Activated gamma-delta T cell treated with anti-CD3 and anti-CD28 coated beads, Interleukin-2, amount 50 U/mL, for 16 hours (primary cell): ENCODE measurements at places on chromosomes 11 and 22.

DNA sequence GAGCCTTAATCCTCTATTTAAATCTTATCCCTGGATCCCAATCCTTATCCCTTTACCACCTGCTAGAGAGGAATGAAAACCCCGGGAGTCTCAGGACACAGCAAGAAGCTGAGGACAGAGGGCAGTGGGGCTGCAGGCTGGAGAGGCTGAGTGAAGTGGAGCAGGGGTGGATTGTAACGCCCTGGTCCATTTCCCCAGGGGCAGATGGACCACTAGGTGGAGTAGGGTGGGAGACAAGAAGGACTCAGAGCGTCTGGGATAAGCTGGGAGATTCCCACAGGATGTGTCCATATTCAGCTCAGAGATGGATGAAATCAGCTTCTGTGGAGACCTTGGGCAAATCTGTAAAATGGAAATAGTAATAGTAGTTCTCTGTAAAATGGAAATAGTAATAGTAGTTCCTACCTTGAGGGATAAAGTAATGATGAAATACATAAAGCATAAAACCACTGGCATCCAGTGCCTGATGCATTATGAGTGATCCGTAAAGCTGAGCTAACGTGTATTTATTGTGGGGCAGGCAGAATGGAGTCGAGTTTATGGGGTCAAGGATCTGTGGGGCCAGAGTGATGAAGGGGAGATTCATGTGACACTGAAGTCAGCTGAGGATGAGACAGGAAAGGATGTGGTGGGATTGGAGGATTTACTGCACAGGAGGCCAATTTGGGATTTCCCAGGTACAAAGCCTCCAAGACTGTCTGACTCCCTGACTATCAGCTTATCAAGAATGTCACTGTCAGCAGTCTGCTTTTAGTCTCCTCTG lies 1.9 kb upstream of the ROBO4 start:
- DNase-seq = no peak

- no peak for DNase-seq
Measured at GRCh38 chr11:85680897-85681296, 5.1 kb downstream of the CCDC89 start.

DNA sequence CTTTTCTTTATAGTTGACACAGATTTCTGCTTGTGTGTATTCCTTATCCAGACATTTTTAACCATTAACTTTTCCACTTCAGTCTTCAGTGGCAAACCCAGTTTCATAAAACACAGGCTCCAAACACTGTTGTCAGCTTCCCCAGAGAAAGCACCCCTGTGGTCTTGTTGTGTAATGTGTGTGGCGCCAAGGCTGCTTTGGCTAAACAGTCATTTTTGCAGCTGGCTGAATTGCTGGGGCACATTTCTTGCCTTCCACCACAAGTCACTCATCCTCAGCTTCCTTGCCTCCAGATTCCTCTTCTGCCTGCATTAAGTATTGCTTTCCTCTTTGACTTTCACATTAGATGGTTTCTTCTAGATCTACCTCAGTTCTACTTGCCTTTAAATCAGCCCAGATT lies 40.5 kb downstream of the ARHGAP1 start:
- DNase-seq = no peak

- no peak for DNase-seq
Measured at GRCh38 chr11:111006227-111006626, 239.3 kb upstream of the POU2AF2 start.

DNA sequence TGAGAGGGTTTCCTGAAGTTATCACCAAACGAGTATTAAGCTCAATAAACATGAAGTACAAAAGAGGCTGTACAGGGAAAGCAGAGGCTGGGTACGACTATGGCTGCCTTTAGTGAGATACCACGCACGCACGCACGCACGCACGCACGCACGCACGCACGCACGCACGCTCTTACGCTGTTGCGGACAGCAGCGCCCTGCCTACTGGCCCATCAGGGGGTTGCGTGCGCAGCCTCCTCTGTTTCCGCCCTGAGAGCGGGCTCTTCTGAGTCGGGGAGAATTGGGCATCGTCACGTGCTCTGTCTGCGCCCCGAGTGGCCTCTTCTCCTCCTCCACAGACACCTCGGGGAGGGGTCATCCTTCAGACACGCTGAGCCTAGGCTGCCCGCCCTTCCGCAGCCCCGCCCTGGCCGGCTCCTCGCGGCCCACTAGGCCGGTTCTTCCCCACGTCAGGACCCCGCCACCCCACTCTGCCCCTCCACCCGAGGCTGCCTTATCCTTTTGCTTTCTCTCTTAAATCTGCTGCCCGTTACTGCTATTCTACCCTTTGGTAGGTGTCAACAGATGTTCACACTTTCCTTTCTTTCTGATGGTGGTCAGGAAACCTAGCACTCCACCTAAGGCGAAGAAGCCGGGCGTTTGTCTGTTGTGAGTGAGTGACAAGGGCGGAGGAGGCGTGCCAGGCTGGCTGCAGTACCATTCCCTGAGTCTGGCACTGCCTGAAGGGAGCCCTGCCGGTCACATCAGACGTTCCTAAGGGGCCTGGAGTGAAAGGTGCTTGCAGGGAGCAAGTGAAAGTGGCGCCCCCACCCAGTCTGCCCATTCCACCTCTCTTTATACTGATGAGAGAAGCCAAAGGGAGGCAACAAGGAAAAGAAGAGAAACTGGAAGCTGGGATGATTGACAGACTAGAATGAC lies 300.4 kb upstream of the B3GAT1 start:
- DNase-seq = no peak

DNA sequence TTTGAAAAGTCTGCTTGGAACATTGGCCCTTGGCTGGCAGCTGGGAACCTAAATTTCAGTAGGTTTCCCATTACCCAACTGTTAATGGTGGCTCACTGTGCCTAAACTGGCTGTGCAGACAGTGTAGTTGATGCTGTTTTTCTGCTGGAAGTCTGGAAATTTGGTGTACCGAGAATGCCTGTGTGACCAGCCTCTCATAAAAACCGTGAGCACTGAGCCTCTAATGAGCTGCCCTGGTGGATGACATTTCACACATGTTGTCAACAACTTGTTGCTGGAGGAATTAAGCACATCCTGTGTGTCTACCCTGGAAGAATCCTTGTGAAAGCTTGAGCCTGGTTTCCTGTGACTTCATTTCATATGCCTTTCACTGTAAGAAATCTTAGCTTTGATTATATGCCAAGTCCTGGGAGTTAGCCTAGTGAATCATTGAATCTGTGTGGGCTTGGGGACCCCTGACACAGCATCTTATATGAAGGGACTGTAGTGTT lies 131.1 kb downstream of the LDLRAD3 start:
- DNase-seq = no peak

- DNase-seq = no peak
Measured at GRCh38 chr11:131579932-131580387, 209.5 kb downstream of the NTM start.

GRCh38 chr22:28006271-28006670 lies 87.2 kb upstream of the PITPNB start:
- no peak for DNase-seq

DNA sequence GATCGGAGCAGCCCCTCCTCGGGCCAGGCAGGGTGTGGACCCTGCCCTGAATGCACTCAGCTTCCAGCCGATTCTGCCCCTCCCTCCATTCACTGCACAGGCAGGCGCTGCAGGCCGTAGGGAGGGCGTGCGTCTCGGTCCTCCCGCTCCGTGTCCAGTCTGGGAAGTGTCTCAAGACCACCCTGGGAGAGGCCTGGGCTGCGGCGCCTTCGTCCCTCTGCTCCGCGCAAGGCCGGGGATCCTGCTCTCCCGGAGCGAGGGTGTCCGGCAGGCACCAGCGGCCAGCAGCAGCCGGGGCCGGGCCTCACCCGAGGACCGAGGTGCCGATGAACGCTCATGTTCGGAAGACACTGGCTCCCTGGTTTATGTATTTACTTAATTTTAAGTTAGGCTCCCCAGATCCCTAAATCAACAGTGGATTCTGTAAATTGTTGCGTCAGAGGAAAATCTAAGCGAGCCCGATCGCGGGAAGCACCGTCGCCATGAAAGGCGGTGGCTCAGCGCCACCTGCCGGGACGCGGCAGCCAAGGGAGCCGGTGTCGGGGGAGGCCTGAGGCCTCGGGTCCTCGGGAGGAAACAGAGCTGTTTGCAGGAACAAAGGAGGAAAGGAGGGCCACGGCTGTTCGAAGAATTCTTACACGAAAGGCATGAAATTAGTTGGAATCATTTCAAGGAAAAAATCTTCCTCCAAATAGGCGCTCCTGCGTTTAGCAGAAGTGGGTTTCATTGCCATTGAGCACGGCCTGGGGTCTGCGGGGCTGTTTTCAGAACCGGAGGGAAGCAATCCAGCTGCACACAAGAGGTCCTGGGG lies 195.3 kb downstream of the BRD1 start:
- DNase-seq = no peak

DNA sequence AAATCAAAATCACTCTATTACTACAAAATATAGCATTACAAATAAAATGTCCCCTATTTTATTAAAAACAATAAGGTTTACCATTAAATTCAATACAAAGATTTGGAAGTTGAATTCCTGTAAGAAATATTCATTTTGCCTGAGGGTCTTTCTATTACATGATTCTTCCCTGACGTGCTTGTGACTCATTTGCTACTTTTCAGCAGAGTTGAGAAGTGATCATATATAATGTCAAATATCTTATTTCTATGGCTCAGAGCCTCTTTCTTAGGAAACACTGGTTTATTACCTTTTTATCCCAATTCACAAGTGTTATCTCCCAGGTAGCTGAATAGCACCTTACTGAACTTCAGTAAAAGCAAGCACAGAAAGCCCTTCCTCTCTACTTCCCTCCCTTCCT lies 65.2 kb upstream of the CNTN5 start:
- DNase-seq = no peak

DNA sequence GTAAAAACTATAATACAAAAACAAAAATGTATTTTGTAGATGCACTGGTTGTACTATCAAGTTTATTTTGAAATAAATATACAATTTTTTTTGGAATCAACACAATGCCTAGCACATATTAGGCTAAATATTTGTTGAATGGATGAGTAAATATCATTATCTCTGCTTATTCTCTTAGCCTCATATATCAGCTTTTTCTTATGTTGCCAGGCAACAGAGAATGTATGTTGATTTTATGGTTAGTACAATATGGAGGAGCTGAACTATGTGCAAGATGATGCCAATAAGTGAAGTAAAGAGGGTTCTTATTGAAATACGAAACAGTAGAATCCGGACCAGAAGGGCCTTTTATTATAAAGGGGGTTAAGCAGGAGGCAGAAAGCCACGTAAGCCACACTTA lies 94.9 kb downstream of the FAR1 start:
- no peak for DNase-seq

DNA sequence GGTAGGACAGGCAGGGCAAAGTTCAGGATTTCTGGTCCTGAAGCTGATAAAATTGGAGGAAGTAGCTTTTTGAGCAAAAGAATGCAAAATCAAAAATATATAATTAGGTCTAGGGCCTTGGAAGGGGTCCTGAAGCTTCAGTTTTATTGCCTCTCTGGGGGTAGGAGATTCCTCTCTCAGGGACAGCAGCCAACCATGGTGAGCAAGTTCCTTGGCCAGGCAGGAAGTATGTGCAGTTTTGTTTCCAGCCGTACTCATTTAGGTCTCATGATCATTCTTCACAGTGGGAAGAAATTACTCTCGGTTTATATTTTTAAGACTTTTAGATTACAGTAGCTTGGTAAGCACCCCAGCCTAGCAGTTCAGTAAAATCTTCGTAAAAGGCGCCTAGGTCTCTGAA lies 2.9 kb upstream of the RAB38 start:
- DNase-seq = no peak

DNA sequence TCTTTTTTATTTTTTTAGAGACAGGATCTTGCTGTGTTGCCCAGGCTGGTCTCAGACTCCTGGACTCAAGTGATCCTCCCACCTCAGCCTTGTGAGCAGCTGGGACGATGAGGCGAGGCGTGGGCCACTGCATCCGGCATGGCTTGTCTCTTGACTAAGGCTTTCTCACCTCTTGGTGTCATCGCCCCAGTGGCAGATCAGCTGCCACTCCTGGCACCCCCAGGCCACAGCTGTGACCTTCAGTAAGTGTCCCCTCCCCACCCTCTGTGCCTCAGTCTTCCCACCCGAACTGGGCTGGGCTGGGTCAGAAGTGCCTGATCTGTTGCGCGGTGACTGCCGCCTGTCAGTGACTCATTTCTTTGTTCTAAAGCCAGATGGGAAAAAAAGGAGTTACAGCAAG lies 3.6 kb downstream of the SYNGR1 start:
- DNase-seq = no peak

DNA sequence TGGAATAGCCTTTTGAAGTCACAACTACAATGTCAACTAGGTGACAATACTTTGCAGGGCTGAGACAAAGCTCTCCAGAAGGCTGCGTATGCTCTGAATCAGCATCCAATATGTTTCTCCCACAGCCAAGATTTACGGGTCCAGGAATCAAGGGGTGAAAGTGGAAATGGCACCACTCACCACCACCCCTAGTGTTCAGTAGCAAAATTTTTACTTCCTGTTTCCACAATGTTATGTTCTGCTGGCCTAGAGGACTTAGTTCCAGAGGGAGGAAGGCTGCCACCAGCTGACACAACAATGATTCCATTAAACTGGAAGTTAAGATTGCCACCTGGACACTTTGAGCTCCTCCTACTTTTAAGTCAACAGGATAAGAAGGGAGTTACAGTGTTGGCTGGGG lies 68.5 kb upstream of the MPEG1 start:
- DNase-seq = no peak

DNA sequence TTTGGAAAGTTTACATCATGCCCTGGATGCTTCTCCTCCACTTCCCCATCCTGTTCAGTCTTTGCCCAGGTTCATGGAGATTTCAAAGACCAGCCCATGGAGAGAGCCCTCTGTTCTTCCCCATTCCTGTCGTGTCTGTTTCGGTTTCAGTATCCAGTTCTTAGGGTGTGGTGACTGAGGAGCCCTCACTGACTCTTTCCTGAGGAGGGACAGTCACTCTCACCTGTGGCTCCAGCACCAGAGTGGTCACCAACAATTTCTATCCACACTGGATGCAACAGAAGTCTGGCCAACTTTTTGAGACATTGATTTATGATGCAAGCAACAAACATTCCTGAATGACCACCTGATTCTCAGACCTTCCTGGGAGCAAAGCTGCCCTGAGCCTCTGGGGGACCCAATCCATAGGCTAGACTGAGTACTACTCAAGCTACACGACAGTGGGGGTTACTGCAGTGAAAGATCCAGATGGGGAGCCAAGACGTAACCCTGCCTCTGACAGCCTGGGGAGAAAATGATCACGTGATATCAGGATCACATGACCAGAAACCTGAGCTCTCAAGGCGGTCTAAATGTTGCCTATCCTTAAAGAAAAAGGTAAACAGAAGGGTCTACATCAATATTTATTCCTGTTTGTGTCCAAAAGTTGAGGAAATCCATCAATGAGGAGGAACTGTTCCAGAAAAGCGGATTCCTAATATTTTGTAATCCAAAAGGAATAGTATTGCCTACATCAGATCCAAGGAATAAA lies 76.2 kb upstream of the VPREB1 start:
- DNase-seq = no peak

- DNase-seq = no peak
Measured at GRCh38 chr22:35632935-35633334, 15.3 kb upstream of the APOL6 start.

DNA sequence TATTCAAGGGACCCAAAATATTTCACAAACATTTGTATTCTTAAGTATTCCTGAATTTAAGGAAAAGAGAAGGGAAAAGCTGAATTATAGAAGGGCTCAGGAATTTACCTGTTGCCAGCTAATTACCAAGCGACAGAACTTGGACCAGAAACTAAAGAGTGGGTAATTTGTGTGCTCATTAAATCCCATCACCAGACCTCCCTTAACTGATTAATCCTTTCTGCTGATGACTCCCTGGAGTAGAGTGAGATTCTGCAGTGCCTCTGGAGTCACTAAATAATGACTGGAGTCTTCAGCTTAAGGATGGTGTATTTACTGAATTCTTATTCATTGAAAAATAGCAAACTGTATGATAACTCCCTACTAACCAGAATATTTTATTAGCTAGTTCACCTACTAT lies 74.0 kb upstream of the RAB1B start:
- no peak for DNase-seq

- DNase-seq = no peak
Measured at GRCh38 chr11:125605417-125605816, 12.8 kb downstream of the STT3A start.
